ENCODE measurements at places on chromosomes 12 and 14.

GRCh38 chr12:72030277-72030676 is 91.6 kb downstream of the TPH2 start:
- no peak for DNase-seq

DNA sequence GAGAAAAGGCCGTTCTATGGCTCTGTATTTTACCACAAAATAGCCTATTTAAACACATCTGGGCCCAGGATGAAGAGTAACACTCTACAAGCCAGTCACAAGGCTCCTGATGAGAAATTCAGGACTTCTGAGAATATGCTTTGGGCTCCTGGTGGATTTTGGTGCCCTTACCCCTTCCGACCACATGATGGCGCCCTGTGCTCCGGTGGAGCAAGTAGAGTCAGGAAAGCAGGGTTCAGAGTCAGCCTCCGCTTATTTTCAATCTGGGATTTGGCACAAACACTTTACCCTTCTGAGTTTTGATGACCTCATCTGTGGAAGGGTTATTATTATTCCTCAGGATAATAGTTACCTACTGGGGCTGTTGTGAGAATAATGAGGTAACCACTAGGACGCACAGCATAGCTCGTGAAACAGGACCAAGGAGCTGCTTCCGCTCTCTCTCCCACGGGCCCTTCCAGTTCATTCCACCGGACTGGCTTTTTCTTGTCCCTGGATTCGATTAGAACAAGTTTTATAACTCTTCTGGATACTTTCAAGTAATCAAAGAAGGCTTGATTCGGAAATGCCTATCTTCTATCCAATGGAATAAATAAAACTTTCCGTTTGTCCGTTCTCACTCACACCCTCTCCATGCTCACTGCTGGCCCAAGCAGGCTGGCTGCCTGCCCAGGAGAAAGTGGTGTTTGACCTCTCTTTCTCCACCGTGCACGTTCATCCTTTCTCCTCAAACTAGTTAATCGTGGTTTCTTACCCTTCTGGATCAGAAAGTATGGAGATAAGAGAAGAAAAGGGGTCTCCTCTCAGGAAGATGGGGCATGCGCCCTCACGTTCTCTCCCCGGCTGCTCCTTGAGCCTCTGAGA is 104.6 kb downstream of the GALC start:
- no peak for DNase-seq

GRCh38 chr14:23123419-23123818 is 4.4 kb upstream of the CEBPE start:
- no peak for DNase-seq

DNA sequence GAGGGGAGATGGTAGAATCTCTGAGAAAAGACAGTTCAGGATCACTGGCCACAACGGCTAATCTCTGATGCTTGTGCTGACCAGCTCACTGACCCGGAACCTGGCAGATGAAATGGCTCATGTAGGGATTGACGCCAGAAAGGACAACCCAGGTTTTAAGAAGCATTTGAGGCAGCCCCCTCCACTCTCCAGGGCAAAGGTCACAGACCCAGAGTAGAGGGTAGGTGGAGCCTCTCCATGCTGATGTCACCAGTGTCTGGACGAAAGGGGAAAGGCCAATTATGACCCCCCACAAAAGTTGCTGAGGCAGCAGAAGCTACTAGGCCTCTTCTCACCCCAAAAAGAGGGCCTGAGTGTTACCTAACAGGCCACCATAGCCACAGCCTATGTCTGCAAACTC is 1.2 kb downstream of the METTL1 start:
- DNase-seq: no peak

GRCh38 chr12:52233462-52234207 is 592 bp downstream of the KRT7 start:
- DNase-seq: no peak

DNA sequence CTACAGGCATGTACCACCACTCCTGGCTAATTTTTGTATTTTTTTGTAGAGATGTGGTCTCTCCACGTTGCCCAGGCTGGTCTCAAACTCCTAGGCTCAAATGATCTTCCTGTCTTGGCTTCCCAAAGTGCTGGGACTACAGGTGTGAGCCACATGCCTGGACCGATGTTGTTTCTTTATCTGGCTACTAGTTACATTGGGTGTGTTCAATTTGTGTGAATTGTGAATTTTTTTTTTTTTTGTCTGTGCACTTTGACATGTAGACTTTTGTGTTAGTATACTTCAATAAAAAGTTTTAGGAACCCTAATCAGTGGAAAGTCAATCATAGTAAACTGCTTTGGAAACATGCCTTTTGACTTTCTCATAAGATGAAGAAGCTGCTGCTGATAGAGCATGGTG is 24.0 kb upstream of the SLC17A8 start:
- DNase-seq: no peak

GRCh38 chr12:49284672-49285071 is 10.3 kb upstream of the PRPH start:
- no peak for DNase-seq

DNA sequence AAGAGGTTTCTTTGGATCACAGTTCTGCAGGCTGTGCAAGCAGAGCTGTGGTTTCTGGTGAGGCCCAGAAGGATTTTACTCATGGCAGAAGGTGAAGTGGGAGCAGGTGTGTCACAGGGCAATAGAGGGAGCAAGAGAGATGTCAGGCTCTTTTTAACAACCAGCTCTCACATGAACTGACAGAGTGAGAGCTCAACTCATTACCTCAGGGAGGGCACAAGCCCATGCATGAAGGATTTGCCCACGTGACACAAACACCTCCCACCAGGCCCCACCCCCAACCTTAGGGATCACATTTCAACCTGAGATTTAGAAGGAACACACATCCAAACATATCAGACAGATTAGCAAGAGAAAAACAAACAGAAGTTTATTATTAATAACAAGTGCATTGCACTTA is 470.4 kb downstream of the GALC start:
- no peak for DNase-seq

GRCh38 chr12:67818459-67818903 is 169.9 kb downstream of the DYRK2 start:
- DNase-seq: no peak

GRCh38 chr14:102471921-102472790 is 37.4 kb downstream of the ANKRD9 start:
- DNase-seq: no peak

- DNase-seq: no peak
These were observed 127.3 kb downstream of the SLC6A15 start for GRCh38 chr12:84785281-84785680.
